ENCODE measurements at places on chromosomes 1 and 21.

- DNase-seq: no peak
Observed at GRCh38 chr1:186149591-186149990, 225.5 kb downstream of the TPR start.

DNA sequence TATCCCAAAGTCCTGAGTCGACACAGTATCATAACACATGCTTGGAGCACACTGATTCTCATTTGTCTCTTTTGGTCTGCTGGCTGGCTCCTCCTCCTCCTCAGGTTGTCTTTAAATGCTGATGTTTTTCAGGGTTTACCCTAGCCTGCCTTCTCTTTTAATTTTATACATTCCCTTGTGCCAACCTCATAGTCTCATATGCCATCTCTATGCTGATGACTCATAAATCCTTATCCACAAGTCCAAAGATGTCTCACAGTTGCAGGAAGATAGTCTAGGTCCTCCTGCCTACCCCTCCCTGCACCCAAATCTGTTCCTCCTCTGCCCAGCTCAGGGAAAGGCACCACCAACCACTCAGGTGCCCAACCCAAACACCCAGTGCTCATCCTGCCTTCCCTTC lies 108.3 kb downstream of the SIPA1L2 start:
- DNase-seq: no peak

DNA sequence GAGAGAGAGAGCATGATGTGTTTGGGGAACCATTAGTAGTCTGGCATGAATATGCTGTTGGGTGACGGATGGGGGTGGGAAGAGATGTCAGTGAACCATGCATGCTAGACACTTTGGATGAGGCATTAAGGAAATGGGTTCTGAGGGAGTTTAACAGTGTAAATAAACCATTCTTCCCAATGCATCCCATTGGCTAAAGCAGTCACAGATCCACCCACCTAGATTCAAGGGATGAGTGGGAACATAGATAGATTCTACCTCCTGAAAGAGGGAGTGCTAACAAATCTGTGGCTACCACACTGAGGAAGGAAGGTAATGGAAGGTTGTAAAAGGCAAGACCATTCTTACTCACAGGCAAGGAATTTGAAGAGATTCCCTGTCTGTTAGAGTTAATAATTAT lies 129.8 kb upstream of the CACNA1E start:
- no peak for DNase-seq

- no peak for DNase-seq
Observed at GRCh38 chr1:48547561-48548220, 75.7 kb upstream of the SPATA6 start.

DNA sequence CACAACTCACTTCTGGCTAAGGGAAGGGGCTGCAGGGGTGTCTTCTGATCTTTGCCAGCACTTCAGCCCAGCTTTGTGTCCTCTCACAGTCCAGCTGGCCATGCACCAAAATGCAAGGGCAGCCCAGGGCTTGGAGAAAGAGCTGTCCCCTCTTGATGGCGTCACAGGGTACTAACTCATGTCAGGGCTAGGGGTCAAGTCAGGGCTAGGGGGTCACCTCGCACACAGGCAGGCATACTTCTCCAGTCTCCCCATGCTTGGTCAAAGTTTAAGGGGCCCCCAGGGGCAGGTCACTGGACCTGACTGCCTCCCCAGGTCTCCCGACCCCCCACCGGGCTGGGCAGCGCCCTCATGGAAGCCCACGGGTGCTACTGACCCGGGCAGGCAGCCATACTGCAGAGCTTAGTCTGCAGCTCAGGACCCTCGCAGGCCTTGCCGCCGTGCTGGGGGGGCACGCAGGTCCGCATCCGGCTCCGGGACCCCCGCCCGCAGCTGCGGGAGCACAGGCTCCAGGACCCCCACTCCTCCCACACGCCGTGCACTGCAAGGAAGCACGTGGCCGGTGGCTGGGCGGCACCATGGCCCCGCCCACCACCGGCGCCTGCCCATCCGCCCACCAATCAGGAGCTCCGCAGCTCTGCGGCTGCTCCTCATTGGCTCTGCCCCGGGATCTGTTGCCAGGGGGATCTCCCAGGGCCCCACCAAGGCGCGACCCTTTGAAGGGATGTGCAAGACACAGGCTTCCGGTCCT lies 21.5 kb downstream of the ADGRB2 start:
- DNase-seq: no peak
